D341Med (cell line): ENCODE measurements at places on chromosomes 1 and 21.

- DNase-seq, result no peak
These were observed 8.5 kb upstream of the EXO1 start for GRCh38 chr1:241839369-241839979.

DNA sequence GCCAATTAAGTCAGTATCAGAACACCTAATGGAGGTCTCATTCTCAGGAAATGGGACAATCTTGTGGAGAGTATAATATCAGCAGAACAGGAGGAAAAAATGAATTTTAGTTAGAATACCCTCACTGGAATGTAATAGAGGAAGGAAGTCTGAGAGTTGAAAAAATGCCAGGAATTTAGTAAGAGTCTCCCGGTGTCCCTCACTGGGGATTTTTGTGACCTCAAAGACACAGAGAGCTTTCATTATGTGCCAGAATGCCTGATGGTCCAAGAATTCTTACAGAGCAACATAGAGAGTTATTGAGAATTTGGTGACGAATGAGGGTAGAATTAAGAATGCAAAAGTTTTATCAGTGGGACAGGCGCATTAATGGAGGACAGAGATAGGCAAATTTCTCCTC lies 443.5 kb upstream of the B3GALT2 start:
- no peak for DNase-seq

DNA sequence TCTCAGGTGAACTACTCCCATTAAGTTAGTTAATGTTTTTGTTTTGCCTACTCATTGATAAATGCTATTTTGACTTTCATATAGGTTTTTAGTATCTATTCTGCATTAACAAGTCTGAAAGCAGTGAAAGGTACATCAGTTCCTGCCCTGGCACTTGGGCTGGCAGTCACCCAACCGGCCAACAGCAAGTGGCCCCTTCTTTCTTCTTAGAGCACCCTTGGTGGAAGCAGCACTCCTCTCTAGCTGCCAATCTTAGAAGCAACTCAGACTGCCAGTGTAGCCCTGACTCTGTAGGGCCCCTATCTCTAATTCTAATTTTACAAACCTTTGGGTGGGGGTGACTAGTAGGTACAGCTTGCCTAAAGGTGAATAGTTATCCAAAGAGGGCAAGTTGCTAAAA lies 155.7 kb downstream of the FGGY start:
- DNase-seq, result no peak

DNA sequence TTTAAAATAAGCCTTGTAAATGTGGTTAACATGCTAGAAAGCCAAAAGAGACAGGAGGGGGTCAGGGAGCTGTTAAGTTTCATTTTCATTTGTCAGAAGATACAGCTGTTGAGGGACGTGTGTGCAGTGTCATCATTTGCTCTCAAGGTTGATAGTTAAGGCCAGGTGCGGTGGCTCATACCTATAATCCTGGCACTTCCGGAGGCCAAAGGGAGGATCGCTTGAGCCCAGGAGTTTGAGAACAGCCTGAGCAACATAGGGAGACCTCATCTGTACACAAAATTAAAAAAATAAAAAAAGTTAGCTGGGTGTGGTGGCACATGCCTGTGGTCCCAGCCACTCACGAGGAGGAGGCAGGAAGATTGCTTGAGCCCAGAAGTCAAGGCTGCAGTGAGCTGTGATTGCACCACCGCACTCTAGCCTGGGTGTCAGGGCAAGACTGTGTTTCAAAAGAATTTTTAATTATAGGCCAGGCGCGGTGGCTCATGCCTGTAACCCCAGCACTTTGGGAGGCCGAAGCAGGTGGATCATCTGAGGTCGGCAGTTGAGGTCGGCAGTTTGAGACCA lies 22.7 kb downstream of the ZBTB8OS start:
- DNase-seq, result no peak

DNA sequence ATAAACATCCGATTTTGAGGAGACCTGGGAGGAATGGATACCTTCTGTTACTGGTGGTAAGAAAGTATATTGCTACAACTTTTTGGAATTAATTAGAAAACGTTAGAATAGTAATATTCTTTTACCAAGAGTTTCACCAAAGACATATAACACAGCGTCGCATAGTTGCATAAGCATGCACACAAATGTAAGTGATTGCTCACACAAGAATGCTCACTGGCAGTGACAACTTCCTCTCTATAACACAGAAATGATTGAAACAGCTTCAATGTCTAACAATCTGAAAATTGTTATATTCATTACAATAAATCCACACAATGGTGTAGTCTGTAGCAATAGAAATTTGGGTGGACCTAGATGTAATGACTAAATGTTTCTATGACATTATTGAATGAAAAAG lies 998.6 kb downstream of the TTLL7 start:
- DNase-seq, result no peak

- no peak for DNase-seq
These were observed 38.2 kb downstream of the ALG14 start for GRCh38 chr1:95034506-95034905.

DNA sequence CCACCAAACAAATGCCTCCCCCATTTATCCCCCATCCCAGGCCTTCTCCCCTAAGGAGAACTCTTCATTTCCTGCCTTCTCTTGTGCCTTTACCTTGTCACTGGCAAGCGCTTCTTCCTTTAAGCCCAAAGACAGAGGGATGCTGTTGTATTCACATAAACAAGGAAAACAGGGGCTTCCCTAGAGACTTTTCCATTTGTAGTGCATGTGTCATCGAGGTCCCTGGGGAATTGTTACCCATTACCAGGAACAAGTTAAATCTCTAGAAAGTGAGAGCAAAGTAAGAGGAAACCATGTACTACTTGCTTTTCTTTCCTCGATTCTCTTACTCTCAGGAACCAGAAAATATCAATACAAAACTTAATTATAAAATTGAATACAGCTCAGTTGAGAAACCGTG lies 114.4 kb upstream of the DPT start:
- no peak for DNase-seq

DNA sequence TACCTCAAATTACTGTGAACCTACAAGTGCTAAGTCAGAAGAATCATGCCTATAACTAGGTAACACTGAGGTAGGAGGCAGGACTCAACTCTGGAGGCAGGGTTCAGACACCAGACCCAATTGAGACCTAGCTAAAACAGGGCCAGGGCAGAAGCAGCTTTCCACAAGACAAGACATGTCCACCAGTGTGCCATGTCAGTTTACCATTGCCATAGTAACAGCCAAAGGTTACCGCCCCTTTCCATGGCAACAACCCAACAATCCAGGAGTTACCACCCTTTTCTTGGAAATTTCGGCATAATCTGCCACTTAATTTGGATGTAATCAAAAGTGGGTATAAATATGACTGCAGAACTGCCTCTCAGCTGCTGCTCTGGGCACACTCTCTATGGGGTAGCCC lies 432.3 kb downstream of the DPYD start:
- DNase-seq, result no peak

DNA sequence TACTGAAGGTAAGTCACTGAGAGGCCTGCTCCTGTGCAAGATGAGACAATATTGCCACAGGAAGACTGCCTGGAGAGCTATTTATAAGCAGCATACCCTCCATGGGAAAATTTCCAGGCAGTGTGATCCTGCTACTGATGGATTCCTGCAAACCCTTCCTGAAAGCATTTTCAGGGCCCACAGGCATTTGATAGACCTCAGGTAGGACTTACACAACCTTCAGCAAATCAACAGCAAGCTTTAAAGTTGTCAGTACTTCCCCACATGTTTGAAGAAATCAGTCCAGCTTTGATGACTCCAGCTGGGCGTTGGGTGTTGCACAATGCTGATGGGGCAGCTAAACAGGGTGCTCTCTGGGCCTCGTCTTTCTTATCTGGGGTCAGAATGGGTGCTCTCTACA lies 108.8 kb downstream of the PLXNA2 start:
- DNase-seq, result no peak

DNA sequence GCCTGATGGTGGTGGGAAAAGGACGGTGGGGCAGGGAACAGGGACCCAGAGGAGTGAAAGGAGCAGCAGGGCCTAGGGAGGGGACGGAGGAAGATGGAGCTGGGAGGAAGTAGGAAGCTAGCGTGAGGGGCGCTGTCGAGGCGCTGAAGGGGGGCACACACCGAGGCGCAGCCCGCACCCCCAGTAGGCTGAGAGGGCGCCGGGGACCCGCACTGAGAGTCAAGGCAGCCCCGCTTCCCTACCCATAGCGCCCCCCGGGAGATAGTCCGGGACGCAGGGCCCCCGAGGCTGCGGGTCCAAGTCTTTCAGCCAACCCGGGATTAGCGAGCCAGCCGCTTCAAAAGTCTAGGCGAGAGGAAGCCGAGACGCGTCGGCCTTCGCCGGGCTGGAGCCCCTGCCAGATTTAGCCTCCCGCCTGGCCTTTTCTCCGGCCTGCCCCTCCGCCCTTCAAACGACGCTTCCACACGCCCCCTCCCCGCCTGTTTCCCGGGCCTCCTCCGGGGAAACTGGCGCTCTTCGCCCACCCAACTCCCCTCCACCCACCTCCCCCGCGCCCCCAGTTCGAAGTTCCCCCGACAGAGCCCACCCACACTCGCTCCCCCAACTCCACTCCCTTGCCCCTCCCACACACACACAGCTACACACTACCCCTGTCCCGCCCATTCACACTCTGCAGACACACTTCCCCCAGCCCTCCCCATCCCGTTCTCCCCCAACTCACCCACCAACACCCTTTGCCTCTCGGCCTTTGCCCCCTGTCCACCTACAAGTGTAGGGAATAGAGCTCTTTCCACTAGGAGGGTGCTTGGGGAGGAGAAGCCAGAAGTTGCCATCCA lies 7.8 kb upstream of the PROX1 start:
- DNase-seq, result no peak

- DNase-seq, result no peak
These were observed 10.3 kb downstream of the ALX3 start for GRCh38 chr1:110060034-110060661.

- no peak for DNase-seq
These were observed 37.0 kb downstream of the HS2ST1 start for GRCh38 chr1:86951430-86951829.

GRCh38 chr1:182781841-182782586 lies 7.6 kb upstream of the NPL start:
- peak; percentile 84 for DNase-seq

- no peak for DNase-seq
These were observed 802.8 kb upstream of the CXADR start for GRCh38 chr21:16709866-16710550.

GRCh38 chr1:57845041-57845440 lies 421.2 kb upstream of the DAB1 start:
- DNase-seq, result no peak

DNA sequence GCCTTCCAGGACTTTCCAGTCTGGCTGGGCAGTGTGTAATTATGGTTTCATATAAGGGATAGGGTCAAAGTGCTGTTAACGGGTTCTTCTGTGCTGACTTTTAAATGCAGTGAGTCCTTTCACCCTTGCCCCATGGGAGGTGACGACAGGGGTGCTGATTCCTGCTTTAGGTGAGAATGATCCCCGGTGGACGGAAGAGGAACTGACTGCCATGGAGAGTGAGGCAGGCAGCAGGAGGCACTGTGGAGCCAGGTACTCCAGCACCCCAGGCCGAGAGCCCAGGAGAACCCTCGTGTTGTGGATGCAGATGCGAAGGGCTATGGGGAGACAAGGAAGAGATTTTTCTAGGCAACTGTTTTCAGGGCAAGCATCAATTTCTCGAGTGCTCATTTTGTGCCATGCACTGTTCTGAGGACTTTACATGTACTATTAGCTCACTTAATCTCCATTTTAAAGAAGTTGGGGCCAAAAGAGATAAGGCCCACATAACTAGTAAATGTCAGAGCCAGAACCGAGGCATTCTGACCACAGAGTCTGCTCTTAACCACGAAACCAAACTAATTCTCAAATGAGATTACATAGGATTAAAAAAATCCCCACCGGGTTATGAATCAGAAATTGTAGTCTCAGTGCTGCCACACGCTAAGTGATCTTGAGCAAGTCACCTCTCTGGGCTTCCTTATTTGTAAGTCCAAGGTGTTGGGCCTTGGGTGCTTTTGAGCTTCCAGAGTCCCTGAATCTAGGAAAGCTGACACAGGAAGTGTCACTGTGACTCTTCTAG lies 28.2 kb downstream of the STPG1 start:
- DNase-seq, result peak; percentile 54

DNA sequence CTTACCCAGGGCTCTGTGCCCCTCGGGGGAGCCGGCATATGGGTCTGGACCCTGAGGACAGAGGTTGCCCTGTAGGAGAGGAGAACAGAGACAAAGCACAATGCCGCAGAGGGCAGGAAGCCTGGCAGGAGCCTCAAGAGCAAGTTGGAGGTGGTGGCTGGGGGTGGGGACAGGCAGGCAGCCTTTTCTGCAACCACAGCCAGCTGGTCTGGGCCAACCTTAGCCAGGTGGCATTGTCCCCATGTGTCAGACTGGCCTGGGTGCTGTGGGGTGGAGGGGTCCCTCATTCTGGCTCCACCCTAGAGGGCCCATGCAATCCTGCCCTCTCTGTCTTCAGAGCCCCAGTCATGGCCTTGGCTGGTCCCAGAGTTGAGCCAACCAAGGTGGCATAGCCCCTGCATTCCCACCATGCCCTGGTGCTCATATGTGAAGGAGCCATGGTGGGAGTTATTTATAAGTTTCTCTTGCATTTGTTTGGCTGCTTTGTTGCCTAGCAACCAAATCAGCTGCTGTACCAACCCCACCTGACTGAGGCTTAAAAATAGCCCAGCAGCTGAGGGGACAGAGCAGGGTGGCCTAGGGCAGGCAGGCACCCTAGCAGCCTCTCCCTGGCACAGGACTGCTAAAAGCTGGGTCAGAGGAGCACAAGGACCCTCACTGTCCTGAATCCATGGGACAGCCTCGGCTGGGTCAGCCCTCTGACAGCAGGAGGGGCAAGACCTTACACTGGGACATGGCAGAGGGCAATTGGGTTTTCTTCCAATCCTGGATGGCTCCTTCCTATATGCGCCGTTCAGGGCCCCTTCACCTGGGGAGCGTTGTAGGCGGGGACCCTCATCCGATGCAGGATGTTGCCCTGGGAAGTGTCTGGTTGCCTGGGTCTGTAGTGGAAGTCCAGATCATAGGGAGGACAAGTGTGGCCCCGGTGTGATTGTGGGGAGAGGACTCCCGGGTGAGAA lies 19.5 kb downstream of the MAP7D1 start:
- no peak for DNase-seq

DNA sequence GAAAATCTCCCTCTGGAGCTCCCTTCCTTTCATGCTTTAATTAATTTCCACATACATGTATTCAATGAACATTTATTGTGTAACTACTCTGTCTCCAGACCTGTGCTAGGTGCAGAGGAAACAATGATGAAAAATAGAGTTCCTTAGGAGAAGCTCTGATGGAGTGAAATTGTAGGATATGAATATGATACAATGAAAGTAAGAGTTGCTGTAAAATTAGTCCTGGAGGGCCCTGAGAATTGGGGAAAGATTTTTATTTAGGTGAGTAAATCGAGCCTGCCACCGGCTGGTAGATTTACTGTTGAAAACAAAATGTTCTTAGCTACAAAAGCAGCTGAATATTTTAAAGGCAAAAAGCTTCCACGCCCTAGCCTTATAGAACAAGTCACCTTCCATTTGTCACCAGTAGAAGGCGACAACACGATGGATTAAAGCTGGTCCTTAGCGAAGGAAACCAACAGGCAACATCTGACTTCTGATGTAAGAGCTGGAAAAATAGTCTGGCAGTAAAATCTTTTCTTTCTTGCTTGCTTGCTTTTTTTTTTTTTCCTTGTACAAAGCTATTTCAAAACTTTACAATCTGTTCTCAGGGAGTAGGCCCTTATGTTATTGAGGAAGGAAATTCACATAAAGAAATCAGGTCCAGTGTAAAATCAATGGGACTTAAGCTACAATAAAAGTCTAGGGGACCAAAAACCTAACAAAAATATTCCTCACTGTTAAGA lies 82.0 kb upstream of the ROR1 start:
- DNase-seq, result peak; percentile 70
